ENCODE measurements at places on chromosomes 6 and 20.

DNA sequence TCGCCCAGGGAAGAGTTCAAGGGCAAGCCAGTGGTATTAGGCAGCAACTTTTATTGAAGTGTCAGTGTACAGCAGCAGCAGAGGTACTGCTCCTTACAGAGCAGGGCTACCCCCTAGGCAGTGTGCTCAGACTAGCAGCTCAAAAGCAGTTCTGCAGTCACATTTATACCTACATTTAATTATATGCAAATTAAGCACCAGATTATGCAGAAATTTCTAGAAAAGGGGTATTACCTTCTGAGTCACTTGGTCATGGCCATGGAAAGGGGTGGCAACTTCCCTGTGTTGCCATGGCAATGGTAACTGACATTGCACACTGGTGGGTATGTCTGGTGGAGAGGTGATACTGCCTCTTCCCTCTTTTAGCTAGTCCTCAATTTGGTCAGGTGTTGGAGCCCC lies 2.1 kb upstream of the ZKSCAN4 start:
- no peak for DNase-seq

GRCh38 chr20:40741507-40742106 lies 52.6 kb upstream of the MAFB start:
- DNase-seq = peak; percentile 61

- DNase-seq = no peak
Measured at GRCh38 chr6:128694303-128695009, 174.1 kb upstream of the PTPRK start.

GRCh38 chr6:39086711-39087110 lies 28.3 kb downstream of the SAYSD1 start:
- DNase-seq = no peak

DNA sequence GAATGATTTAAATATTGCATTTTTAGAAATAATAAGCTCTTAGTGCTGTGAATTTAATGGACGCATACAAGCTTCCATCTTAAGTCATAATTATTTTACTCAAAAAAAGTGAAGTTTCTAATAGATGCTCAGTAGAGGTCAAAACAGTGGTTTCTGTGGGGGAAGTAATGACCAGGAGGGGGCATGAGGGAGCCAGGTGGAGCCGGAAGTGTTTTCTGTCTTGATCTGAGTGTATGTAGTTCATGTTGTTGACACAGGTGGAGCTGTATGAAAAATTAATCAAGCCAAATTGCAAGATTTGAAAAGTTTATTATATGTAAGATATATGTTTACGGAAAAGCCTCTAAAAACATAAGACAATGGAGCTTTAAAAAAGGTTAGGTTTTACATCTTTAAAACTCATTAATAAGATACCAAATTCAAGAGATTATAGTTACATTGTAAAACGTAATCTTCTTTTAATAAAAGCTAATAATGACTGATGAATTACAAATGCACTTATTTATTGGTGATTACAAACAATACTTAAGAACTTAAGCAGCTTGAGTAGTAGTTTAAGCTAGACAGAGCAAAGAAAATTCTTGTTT lies 68.0 kb downstream of the PLAGL1 start:
- peak; percentile 40 for DNase-seq

DNA sequence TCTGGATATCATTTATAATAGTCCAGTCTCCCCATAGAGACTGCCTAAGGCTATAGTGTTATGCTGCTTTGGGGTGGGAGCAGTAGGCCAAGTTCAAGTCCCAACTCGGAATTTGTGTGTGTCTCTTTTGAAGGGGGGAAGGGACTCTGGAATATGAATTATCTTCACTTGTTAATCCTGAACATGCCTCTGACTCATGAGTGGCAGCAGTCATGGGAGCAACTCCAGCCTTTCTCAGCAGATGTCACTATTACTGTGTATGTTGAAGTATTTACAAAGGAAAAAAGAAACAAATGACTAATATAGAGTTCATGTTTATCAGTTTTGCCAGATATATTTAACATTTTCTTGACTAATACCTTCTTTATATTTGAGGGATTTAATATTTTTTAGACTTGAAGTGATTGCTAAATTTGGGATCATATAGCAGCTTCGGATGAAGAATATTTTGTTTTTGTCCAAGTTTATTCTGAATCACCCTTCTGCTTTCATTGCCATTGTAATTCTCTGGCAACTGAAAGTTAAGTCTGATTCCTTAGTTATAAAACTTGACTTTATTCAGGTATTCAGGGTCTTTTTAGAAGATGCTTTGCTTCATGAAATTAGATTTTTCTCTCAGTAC lies 23.4 kb downstream of the FAM217A start:
- DNase-seq = no peak

Data from endothelial cell (in vitro differentiated cells).